Renal cortical epithelial cell (primary cell): ENCODE measurements at places on chromosomes 5 and 9. TPM values are rescaled to one million over a fixed set of nuclear protein-coding genes. Genes with fewer than 3 reads are reported as not detected.

DNA sequence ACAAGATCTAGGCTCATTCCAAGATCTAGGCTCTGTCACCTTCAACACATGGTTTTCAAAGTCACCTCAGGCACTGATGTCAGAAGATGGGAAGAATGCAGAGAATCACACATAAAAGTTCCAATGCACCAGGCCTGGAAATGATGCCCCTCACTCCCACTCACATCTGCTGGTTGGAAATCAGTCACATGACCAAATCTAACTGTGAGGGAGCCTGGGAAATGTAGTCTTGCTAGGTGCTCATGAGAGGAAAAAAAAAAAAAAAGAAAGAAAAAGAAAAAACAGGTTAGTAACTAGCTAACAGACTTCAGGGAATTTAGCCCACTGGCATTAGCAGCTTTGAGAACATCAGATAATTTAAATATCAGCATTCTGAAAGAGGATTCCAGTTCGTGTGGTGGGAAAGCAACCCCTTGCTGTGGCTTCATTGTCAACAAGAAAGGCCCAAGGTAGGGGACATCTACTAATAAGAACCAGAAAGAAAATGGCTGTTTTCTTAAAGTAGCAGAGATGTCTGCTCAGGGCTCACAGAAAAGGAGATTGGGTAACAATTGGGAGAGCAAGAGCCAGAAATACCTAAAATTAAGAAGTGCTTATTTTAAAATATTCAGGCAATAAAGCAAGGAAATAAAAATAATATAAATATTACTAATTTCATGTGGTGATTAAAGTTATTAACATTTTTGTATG lies 614.3 kb downstream of the ACTL7B start:
- no peak for DNase-seq

DNA sequence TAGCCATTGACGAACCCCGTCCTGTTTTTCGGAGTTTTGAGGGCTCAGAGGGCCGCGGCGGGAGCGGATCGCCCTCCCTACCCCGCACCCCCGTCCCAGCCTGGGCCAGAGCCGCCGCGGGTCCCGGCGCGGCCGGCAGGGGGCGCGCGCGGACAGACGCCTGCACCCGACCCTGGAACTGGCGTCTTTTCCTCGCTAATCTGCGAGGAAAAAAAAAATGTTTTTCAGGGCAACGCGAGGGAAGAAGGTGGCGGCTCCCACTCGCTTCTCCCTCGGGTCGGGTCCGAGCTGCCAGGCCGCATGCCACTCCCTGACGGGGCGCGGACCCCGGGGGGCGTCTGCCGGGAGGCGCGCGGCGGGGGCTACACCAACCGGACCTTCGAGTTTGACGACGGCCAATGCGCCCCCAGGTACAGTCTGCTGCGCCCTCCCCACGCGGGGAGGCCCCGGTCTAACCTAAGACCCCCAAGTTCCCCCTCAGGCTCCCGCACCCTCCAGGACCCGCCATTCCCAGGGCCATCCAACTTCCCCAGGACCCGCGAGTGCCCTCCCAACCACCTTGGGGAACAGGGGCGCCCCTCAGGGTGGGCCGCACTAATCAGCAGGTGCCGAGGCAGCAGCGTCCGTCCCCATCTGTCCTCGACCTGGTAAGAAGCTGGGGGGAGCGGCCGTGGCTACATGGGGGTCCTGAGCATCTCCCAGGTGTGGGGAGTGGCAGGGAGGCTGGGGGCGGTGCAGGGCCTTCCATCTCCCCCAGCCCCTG lies at the start of gene KCNT1:
TSS of gene KCNT1 (plus strand) at position 227 of the 763 bp plus-strand sequence. CDS start at position 301, 74 bp downstream.
- peak; percentile 2 for DNase-seq

DNA sequence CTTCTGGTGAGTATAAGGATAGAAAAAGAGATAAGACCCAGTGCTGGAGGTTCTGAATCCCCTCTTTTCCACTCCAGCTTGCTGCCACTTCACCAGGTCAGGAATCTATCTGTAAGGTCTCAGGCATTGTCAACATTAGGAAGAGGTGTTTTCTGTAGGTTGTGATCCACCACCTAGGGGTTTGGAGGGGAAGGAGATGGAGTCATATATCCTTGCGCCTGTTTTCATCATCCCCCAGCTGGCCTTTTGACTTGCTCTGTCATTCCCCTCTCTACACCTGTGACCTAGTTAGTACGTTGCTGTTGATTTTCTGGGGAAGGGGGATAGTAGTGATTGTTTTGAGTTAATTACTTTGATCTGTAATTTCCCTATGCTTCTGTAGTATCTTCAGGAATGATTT lies 20.5 kb downstream of the SPINK5 start:
- no peak for DNase-seq

DNA sequence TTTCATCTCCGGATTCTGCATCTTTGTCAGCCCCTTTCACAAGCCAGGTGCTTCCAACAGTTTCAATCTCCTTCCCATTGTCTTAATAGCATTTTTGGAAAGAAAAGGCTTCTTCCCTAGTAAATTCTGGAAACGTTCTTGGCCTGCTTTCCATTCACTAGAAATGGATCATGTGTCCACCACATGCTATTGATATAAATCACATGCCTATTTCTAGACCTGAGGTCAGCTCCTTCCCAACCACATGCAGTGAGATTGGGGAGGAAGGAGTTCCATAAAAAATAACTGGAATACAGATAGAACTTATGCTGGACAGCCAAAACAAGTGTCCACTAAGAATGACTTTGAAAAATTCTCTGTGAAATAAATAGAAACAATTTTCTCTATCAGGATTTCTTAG lies 181.6 kb upstream of the TMEM161B start:
- no peak for DNase-seq

GRCh38 chr9:36119476-36119875 lies 17.1 kb upstream of the GLIPR2 start:
- DNase-seq, result no peak

GRCh38 chr5:55540024-55540423 lies 5.3 kb upstream of the PLPP1 start:
- no peak for DNase-seq

DNA sequence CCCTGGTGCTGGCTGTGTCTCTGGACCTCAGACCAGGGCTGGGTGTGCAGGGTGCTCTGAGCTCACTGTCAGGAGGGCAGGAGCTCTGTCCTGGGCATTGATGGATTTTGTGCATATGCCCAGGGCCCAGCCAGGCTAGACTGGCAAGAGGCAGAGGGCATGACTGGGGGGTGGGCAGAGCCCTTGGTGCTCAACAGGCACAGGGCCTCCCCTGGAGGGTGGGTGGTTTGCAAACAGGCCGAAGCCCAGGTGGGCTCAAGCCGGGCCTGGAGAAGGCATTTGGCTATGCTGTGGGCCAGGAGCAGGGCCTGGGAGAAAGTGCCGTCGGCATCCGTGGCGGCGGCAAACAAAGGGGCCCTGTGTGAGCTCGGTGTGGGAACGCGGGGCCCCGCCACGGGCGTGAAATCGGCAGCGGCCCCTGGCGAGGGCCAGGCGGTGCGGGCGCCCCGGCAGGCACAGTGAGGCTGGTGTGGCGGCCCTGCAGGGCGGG lies 1.9 kb upstream of the NRARP start:
- DNase-seq, result no peak

The MYO10 gene
- 32.1 and 79.5 TPM in 2 replicates for total RNA-seq

The WNT8A gene
- total RNA-seq, result not detected in 2 replicates

The ADAMTS19 gene
- 0.30 TPM in 1 of 2 replicates, not detected in the other for total RNA-seq

The LCN6 gene
- not detected in 2 replicates for total RNA-seq

The ARL14EPL gene
- total RNA-seq, result 0.20 TPM in 1 of 2 replicates, not detected in the other

The PPWD1 gene
- total RNA-seq, result 26.4 and 46.4 TPM in 2 replicates

The BNC2 gene
- 9.0 and 22.4 TPM in 2 replicates for total RNA-seq
